NCI-H2081 treated with DMSO at 0.1 percent for 48 hours (cell line): ENCODE measurements at places on chromosomes 5 and 9.

DNA sequence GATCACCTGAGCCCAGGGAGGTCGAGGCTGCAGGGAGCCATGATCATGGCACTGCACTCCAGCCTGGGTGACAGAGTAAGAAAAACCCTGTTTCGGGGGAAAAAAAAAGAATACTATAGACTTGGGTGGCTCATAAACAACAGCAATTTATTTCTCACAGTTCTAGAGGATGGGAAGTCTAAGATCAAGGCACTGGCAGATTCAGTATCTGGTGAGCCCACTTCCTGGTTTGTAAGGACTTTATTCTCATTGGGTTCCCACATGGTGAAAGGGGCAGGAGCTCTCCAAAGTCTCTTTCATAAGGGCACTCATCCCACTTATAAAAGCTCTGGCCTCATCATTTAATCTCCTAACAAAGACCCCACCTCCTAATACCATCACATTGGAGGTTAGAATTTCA, 8.7 kb downstream of the HINT1 start:
- no peak for DNase-seq

- DNase-seq: peak; percentile 92
Observed at GRCh38 chr5:34854459-34855174, 15.7 kb downstream of the TTC23L start.

DNA sequence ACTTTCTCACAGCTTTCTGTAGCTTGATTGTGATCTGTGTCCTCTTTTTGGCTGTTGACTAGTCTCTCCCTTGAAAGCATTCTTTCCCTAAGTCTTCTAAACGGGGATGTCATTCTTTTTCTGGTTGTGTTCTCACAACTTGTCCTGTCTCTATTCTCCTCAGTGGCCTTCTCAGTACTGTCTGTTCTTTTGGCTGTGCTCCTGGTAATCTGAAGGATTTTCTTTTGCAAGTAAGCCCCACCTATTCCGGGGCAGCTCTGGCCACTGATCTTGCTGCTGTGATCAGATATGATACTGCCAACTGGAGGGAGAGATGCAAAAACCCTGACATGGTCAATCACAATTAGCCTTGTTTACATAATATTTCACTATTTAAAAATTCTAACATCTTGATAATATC, 172.2 kb downstream of the CDC42SE2 start:
- DNase-seq: no peak

- no peak for DNase-seq
Observed at GRCh38 chr5:176742246-176743105, 67.9 kb upstream of the UNC5A start.

GRCh38 chr5:104372796-104373195, 810.2 kb upstream of the NUDT12 start:
- DNase-seq: no peak

DNA sequence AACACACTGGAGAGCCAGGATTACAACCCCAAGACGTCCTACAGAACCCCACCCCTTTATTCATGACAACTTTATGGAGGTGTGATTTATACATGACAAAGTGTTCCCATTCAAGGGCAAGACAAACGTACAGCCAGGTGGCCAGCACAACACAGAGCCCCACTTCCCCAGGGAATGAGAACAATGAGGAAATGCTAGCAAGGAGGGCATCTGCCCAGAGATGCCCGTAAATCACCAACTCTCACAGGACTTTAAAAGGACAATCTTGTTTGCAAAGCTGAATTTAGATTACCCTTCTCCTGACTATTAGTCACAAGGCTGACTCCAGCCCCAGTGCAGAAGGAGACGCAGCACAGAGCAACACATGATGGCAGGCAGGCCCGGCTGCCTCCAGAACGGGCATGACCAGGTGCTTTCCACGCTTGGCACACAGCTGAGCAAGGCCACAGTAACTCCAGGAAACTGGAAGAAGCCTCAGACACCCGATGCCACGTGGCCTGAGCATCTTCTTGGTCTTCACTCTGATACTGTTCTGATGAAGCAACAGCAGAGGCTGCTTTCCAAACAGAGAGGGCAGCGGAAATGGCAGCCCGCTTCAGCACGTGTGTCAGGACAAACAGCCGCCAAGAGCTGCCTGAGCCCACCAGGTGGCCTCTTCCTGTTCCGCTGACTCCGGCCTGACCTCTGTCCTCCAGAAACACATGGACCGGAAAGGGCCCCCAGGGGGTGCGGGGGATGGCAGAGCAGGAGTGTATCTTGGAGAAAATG, 51.4 kb downstream of the ROR2 start:
- no peak for DNase-seq

GRCh38 chr9:126611193-126611591, 2.5 kb upstream of the LMX1B start:
- DNase-seq: no peak

- no peak for DNase-seq
Observed at GRCh38 chr9:82418334-82418733, 429.8 kb downstream of the SPATA31D1 start.

- DNase-seq: no peak
Observed at GRCh38 chr9:126694206-126695081, 80.7 kb downstream of the LMX1B start.

DNA sequence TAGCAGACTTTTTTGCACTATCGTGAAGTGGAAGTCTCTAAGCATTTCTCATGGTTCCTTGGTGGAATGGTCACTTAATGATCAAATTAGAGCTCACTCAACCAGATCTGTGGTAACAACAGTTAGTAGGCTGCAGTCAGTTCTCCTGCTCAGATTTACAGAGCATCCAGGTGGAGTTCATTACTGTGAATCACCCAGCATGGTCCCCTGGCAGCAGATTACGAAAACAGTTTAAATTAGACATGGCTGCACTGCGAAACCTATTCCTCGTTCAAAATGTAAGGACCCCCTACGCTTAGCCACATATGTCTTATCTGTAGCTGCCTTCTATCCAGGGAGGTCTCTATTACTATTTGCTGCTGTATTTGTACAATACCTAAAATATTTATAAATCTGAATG, 823.6 kb upstream of the ARRDC3 start:
- DNase-seq: no peak

DNA sequence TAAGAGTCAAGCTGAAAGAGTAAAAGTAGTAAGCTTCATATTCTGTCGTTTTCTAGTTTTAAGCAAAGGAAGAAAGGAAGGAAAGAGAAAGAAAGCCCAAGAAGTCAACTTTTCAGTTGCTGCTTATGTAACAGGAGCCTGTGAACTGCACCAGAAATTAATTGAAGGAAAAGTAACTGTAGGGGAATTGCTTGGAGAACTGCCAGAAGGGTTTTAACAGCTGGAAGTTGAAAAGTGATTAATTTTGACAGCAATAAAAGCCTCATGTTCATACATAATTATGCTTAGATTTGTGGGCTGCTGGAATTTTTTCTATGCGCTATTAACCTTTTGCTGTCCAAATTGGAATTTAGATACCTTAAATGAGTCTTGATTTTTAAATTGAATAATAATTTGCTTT, 255.7 kb downstream of the ENC1 start:
- no peak for DNase-seq

DNA sequence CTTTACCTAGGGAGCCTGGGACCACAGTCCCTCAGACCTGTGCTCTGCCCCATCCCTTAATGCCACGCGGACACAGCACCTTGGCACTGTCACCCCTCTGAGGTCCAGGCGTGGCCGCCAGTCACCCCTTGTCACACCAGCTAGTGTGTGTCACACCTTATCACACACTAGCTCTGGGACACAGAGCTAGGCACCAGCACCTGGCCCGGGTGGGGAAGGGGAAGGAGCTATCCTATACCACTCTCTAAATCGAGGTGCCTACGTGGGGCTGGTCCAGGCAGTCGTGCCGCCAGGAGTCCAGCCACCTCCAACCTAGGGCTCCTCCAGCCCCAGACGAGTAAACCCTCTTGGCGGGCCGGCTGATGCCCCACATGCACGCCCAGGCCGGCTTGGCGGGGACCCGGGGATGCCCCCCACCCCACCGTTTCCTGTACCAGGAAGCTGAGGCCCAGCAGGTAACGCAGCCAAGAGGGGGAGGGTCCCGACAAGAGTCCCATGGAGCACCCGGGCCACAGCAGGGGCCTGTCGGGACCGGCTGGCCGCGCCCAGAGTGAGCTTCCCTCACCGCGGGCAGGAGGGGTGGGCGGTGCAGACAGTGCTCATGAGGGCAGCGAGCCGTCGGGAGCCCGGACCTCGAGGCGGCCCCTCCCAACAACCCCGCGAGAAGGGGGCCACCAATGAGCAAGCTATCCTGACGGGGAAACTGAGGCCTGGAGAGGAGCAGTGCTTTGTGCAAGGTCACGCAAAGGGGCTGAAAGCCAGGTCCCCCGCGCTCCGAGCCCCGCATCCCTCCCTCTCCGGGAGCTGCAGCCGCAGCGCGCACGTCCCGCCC, 550 bp downstream of the CORO2A start:
- no peak for DNase-seq

DNA sequence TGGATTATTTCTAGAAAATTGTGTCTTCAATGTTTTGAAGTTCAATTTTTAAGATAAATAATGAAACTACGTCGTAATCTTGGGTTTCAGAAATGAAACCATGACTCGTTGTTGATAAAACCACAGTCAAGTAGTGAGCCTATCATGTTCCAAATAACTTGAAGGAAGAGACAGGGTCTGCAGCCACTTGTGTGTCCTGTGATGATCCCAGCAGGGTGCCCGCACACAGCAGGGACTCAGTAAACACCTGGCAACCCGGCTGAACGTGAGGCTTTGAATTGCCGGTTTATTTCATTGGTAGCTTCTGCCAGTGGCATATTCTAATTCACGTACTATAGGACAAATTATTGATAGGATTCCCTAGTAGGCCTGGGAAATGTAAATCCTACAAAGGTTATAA, 679.6 kb downstream of the IRX1 start:
- DNase-seq: no peak

DNA sequence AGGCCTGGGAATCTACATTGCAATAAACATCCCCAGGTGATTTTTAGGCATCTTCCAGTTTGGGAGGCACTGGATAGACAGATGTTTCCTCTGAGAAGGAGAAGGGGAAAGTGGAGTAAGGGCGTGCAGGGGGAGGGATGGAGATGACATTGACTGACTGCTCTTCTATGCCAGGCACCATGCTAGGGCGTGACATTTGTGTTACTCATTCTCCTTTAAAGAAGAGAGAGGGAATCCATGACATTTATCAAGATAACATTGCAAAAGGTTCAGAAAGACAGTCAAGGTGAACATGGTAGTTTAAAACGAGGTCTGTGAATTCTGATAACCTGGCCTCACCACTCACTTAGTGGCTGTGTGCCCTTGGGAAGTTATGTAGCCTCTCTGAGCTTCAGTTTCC, 35.8 kb downstream of the FGF1 start:
- no peak for DNase-seq

GRCh38 chr5:143177263-143177983, 226.1 kb downstream of the NR3C1 start:
- no peak for DNase-seq

GRCh38 chr9:84620338-84620737, 49.2 kb upstream of the NTRK2 start:
- DNase-seq: no peak

DNA sequence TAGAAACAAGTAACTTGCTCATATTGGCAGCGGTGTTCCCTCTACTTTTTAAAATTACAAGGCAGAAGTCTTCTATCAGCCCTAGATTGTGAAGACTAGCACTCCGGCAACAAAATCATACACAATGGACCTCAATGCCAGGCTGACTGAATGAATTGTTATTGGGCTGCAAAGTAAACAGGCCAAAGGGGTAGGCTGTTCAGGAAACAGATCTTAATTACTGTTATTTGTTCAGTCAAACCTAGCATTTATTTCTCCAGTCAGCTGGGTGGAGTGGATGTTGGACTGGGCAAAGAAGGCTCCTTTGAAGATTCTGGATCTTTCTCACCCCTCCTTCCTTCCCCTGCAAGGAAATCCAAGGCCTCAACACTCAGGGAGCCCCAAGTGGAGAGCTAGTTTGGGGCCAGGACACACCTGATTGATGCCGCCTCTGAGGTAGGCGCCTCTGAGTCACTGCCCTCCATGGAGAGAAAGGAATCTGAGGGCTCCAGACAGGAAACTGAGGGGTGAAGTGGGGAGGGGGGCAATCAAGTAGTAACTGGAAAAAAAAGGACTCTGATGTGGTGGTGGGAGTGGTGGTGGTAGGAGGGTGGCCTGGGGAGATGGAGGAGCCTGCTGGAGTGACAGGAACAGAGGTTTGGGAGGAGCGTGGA, 35.5 kb downstream of the SERINC5 start:
- DNase-seq: peak; percentile 49

- DNase-seq: no peak
Observed at GRCh38 chr5:18652404-18653215, 1018.4 kb downstream of the TAF11L14 start.

- no peak for DNase-seq
Observed at GRCh38 chr5:15431923-15432322, 68.1 kb upstream of the FBXL7 start.

GRCh38 chr9:86298873-86299272, 16.5 kb upstream of the ISCA1 start:
- no peak for DNase-seq

DNA sequence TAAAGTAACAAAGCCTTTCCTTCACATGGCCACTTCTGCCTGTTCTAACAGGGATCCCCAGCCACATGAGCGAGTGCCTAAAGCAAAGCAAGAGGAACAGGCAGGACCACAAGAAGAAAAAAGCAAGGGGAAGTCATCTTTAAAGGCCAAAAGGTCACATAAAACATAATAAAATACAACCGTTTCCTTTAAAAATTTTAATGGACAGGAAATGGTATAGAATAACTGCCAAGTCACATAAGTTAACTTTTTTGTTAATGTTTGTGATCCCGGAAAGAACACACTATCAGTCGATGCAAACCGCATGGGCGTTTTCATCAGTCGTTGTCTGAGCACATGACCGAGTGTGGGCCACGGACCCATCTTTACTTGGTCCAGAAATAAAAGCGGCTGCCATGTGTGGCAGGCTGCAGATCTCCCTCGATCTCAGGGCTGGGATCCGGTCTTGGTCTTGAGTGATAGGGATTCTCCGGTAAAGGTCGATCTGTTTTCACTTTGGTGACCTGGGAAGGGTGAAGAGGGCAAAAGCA, 15.6 kb downstream of the NDUFA8 start:
- no peak for DNase-seq

DNA sequence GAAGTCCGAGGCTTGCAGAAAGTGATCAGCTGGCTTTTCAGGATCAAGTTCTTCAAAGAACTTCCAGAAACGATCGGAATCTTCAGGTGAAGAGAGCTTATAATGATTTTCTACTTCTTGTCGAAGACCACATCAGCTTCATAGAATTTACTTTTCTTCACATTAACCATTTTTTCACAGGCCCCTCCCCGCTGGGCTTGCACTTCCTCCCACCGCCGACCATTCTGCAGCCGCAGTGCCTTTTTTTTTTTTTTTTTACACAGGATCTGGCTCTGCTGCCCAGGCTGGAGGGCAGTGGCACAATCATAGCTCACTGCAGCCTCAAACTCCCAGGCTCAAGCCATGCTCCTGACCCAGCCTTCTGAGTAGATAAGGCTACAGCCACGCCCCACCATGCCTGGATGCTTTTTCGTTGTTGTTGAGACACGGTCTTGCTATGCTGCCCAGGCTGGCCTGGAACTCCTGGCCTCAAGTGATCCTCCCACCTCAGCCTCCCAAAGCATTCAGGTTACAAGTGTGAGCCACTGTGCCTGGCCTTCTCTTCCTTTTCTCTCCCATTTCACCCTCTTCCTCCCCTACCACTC, 15.3 kb upstream of the RNF130 start:
- DNase-seq: no peak
